ENCODE measurements at places on chromosomes 2 and 18.

DNA sequence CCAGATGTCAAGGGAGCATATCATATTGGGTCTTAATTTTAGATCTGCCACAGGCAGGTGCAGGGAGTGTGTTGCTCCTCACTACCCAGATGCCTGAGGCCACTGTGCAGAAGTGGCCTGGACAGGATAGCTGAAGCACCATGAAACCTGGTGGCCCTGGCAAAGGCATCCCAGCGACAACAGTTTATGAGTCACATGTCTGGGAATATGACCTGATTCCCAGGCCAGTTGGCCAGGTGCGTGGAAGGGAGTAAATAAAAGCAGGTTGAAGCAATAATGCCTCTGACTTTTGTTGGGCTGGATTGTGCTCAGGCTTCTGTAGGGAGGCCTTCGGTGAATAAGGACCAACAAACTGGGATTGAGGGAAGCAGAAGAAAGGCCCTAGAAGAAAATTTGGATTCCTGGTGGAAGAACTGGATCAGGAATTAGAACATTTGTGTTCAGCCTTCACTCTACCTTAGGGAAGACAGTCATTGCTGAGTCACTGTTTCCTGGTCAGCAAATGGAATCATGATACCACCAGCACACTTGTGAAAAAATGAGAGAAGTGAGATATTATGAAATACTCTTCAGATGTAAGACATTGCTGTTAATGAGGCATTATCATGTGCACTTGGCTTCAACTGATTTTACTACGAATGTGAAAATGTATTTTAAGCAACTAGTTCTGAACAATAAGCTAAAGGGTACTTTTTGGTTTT, 78.4 kb upstream of the ZNF516 start:
- no peak for DNase-seq

GRCh38 chr2:160246356-160246755, 46.3 kb upstream of the ITGB6 start:
- no peak for DNase-seq

DNA sequence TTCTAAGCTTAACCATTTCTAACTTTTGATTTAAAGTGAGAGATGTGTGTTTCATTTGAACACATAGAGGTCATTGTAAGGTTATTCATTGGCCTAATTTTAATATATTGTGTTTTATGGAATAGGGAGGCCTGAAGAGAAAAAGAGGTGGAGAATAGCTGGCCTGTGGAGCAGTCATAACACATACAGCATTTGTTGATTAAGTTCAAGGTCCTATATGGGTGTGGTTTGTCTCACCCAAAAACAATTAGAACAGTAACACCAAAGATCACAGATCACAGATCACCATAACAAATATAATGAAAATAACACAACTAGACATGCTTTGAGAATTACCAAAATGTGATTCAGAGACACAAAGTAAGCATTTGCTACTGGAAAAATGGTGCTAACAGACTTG, 252.4 kb upstream of the SPOPL start:
- DNase-seq, result no peak

GRCh38 chr2:1236606-1237005, 176.7 kb upstream of the TPO start:
- DNase-seq, result no peak
